ENCODE measurements at places on chromosomes 13 and 19.

DNA sequence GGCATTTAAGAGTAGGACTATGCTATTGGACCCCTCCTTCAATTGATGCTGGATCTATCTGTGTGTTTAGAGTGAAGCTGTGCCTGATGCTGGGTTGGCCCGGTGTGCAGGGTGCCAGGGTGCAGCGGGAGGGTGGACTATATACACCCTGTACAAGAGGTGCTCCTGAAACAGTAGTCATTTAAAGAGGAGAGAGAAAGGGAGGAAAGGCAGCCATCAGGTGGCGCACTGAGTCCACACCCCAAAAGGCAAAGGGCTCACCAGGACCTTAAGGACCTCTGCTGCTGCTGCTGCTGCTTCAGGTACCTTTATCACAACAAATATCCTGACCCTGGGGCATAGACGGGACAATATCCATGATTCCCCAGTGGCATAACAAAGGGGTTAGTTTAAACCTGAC is 39.4 kb downstream of the ZNF136 start:
- no peak for DNase-seq

DNA sequence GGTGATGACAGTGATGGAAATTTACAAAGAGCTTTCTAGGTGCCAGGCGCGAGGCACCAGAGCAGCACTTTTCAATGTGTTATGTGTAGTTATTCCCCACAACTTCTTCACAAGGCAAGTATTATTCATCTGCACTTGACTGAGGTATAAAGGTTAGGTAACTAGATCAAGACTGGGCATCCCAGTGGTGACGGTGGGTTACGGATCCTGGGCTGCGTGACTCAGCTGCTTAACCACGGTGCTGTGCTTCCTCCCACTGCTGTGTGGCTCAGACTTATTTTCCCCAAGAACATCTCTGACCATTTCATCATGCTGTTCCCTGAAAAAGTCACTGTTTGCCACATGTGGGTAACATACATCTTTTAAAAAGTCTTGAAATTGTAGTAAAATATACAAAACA is 19.3 kb downstream of the EDDM13 start:
- no peak for DNase-seq

- DNase-seq: no peak
Measured at GRCh38 chr13:63092456-63092855, 1676.8 kb upstream of the PCDH20 start.

GRCh38 chr13:41765020-41765419 is 195.9 kb downstream of the VWA8 start:
- no peak for DNase-seq

DNA sequence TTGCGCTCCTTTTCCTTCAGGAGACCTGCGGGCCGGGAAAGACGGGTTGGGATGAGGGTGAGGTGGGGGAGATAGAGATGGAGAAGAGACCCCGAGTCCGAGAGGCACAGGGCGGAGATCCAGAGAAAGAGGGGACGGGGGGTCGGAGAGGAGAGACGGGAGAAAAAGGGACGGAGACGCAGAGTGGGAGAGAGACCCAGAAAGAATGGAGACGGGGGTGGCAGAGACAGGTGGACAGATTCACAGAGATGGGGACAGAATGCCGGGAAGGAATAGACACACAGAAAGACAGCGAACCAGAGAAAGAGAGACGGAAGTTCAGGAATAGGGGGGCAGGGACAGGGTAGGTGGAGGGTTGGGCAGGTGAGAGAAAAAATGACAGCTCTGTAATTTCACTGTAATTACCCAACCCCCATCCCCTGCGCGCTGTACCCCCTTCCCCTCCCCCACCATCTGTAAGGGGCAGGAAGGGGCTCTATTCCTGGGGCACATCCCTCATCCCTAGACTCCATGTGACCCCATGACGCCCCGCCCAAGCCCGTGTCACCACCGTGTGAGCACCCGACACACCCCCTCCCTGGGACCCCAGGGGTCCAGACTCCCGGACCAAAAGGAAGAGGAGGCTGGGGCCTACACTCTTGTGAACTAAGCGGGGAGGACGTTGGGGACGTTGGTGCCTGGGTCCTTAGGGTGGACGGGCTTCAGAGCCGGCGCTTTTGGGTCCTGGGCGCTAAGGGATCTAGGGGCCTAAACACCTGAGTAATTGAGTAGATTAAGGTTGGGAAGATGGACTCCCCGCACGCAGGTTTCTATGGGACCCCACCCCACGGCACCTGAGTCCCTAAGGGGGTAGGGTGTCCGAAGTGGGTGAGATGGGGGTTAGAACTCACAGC is 967 bp downstream of the DBP start:
- DNase-seq: no peak

All from mesothelial cell of epicardium (in vitro differentiated cells).